D721Med (cell line): ENCODE measurements at places on chromosomes 12 and 14.
A peak's percentile ranks its signal among the peaks of the same experiment; 100 is the strongest.

- DNase-seq = no peak
Measured at GRCh38 chr14:96062010-96062409, 22.8 kb downstream of the C14orf132 start.

DNA sequence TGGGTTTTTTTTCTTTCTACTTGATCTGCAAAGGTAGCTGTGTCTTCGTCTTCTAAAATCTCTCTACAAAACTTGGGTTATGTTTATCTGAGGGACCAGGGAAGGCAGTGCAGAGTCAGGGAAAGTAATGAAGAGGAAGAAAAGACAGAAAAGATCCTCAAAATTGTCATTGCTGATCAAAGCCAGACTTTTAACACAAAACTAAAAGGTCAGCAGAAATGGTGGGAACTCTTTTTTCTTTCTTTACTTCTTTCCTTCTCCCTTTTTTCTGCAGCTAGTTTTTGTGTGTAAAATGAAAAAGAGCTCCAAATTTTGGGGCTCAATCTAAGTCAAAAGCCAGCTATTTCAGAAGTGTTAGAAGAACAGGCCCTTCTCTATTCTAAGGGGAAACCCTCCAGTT lies 11.9 kb downstream of the DPF3 start:
- no peak for DNase-seq

DNA sequence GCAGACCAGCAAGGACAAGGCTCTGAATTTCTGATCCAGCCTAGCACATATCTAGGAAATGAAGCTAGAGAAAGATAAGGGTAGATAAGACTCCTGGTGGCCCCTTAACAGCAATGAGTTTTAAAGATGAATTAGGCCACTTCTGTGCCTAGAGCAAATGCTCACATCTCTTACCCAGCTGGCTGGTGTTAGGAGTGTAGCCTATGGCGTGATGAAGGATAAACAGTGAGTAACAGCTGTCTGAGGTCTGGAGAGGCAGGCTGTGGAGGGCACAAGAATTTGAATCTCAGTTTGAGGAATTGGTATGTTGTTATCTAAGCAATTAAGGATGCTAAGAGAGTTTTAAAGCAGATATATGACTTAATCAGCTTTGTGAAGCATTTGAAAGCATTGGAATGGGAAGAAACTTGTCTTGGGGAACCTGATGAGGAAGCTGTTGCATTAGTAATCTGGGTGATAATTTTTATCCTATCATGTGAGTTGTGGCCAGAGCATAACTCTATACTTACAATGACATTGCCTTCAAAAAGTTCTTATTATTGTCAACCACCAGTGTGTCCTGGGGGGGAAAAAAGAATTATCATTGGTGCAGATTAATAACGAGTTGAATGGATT lies 161.8 kb downstream of the SRGAP1 start:
- DNase-seq = no peak

GRCh38 chr14:73457041-73457923 lies 1.1 kb downstream of the NUMB start:
- DNase-seq = no peak

DNA sequence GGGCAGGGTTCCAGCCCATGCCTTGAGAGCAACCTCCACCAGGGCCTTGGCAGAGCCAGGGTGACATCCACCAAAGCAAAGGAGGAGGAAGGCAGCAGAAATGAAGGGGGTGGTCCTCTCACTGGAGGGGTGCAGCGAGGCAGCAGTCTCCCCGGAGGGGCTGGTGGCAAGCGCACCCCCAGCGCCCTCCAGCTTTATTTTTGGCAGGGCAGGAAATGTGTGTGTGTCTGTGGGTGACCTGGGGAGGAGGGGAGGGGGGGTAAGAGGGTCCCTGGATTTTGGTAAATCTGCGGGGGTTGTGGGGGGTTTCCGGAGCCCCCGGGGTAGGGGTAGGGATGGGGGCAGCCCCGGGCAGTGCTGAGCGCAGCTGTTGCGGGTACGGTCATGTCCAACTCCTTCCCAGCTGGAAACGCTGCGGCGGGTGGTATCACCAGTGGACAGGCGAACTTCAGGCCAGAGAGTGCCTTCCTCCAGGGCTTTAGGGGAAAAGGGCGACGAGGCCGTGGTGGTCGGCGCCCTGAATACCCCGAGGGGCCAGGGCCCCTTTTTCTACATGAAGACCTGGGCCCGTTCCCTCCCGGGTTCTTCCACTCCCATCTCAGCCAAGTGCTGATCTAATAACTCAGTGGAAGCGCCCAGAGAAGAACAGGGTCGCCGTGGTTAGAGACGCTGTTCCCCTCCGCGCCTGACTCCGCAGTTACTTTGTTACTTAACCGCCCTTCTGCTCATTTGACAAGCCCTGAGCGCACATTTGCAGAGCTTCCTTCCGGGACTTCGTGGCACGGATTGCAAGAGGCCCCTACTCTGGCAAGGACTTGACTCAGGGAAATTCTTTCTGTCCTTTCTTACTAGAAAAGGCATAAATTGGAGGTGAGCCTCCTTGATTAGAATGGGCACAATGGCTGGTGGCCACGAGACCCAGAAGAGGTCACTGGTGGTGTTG lies 55.2 kb downstream of the FOS start:
- DNase-seq = no peak

GRCh38 chr14:71566276-71566675 lies 366.0 kb upstream of the RGS6 start:
- DNase-seq = no peak

DNA sequence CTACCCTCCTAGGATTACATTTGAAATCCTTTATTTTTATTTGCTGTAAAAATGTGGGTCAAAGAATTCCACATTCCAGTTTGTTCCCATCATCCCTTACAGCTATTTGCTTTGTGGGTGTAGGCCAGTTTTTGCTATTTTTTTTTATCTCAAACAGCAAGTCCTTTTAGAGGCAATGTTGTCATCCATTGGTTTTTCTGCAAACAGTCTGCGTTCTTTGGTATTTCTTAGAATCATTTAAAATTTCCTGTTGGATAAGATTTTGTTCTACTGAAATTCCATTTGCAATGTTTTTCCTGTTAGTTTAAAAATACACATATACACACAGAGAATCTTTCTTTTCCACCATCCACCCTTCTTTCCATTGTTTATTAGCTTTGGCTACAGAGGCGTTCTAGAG lies 53.3 kb upstream of the STK38L start:
- no peak for DNase-seq

GRCh38 chr12:117444781-117445180 lies 83.4 kb upstream of the NOS1 start:
- DNase-seq = peak; percentile 38

DNA sequence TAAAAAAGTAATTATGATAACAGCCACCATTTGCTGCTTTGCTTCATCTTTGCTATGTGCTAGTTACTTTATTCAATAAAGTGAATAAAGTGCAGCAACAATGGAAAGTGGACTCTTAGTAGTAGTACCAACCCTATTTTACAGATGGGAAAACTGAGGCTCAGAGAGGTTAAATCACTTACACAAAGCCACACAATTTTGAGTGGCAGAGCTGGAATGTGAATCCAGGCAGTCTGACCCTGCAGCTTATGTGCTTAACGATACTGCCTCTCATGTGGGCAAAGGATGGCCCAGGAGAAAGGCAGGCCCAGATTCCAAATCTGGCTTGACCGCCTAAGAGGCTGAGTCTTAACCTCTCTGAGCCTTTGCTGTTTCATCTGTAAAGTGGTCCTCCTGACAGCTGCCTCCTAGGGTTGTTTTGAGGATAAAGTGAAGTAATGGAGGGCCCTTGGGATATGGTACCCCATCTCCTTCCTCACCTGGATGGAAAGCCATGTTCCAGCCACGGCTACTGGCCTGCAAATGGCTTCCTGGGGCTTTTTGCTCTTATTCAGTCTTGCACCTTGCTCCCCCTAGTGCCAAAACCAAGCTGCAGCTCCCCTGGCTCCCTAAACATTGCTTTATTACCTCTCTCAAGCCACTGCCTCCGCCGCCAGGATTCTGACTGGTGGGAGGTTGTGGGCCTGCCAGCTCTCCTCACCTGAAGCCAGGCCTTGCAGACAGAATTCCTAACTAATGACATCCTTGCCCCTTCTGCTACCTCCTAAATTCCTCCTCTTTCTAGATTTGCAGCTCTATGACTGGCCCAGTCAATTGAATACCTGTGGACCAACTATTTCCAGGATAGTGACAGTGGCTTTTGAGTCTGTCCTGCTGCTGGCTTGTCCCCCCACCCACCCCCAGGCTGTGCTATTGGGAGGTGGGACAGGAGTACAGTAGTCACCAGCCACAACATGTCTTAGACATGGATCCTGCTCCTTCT lies 283.3 kb upstream of the PWP1 start:
- no peak for DNase-seq

- no peak for DNase-seq
Measured at GRCh38 chr12:27012239-27012981, 1.8 kb downstream of the TM7SF3 start.

DNA sequence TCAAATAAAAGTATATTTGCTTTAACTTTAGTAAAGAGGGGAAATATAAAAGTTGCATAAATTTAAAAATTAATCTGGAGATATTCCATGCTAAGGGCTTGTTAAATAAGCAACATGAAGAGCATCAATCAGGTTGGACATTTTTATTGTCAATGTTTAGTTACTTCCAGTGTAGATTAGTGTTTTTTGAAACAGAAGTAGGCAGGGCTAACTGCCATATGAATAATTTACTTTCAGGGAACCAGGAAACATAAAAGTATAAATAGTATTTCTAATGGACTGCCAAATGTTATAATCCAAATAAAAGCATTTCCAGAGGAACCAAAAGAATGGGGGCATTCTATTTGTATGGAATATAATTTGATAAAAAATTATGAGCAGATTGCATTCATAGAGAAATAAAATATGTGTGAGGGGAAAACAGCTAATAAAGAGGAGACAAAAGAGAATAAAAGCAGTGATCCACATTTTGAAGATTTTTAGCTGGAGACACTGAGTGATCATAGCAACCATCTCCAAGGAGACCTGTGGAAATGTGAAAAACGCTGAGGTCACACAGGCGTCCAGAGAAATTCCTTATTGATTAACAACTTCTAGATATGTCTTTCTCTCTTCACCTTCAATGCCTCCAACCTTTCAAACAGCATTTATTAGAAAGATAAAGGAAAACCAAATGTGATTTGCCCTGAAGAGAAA lies 70.8 kb downstream of the SRGAP1 start:
- no peak for DNase-seq

GRCh38 chr12:32181498-32182175 lies 75.0 kb downstream of the BICD1 start:
- no peak for DNase-seq

- no peak for DNase-seq
Measured at GRCh38 chr14:74516451-74517160, 23.0 kb downstream of the ISCA2 start.

DNA sequence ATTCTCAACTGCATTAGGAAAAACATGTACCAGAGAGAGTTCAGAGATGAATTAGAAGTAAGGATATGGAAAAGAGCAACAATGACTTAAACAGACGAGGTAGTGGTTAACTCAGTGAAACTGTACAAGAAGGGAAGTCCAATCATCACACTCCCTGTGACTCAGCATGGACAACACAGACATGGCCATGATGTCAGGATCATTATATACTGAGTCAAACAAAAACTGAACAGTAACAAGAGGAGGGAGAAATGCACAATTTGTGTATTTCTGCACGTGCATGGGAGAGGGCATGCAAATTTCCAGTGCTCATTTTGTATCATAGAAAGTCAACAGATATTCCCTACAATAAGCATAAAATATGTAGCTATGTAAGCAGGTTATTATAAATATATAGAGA lies 1037.8 kb downstream of the BCL11B start:
- DNase-seq = no peak

- DNase-seq = no peak
Measured at GRCh38 chr12:1591543-1591942, 2.8 kb downstream of the FBXL14 start.

DNA sequence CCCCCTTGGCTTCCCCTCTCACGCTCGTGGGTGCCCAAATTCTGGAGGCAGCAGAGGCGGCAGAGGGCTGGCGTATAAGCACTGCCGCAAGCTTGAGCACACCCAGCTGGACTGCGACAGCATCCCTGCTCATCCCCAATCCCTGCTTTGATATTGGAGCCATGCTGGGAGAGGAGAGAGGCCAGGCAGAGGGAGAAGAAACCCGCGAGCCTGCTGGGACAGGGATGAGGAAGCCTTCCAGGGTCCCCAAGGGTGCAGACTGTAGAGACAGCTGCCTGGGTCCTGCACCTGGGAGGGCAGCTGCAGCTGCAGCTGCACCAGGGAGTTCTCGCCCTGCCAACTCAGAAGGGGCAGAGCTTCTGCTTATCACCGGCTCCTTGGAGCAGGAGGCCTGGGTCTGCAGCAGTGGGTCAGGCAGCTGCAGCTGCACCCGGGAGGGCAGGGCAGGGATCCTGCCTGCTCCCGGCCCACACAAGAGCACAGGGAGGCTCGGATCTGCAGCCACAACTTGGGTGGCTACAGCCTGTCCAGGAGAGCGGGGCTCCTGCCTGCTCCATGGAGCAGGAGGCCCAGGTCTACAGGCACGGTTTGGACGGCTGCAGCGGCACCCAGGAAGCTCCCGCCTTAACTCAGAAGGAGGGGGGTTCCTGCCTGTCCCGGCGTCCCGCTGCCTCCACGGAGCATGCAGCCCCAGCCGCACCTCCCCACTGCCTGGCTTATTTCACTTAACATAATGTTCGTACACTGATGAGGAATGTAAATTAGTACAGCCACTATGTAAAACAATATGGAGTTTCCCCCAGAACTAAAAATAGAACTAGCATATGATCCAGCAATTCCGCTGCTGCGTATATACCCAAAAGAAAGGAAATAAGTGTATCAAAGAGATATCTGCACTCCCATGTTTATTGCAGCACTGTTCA lies 60.4 kb upstream of the SGPP1 start:
- no peak for DNase-seq

DNA sequence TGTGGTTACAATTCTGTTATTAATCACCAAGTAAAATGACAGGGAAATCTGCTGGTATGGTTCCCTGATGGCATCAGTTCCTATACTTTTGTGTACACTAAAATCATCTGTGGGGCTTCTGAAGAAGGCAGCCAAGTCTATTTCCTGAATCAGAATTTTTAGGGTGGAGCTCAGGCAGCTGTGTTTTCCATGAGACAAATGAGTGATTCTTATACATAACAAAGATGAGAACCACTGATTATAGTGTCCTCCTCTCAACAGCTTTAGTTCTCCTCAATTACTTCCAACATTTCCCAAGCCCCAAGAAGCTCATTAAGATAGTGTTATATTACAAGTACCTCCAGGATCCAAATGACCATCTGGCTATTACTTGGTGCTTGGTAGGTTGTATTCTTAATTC lies 64.5 kb upstream of the USP44 start:
- no peak for DNase-seq

DNA sequence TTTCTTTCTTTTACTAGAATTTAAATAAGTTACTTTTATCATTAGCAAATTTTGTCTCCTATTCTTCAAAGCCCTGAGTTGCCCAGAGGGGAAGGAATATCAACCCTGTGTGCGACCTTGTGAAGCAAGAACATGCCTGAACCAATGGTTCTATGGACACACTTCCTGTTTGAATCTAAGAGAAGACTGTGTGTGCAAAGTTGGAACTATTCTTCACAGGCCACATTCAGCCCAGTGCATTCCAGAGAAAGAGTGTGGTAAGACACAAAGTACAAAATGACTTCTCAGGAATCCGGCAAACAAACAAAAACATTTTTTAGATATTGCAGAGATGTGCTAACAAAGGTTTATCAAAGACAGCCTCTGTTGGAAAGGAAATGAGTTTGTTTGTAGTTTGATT lies 90.8 kb upstream of the PTPRQ start:
- DNase-seq = no peak
